Germinal center (tissue), 1 donor: ENCODE measurements at places on chromosomes 5 and 9.

- DNase-seq = no peak
These were observed 98.3 kb upstream of the CDKN2B start for GRCh38 chr9:22107202-22108045.

DNA sequence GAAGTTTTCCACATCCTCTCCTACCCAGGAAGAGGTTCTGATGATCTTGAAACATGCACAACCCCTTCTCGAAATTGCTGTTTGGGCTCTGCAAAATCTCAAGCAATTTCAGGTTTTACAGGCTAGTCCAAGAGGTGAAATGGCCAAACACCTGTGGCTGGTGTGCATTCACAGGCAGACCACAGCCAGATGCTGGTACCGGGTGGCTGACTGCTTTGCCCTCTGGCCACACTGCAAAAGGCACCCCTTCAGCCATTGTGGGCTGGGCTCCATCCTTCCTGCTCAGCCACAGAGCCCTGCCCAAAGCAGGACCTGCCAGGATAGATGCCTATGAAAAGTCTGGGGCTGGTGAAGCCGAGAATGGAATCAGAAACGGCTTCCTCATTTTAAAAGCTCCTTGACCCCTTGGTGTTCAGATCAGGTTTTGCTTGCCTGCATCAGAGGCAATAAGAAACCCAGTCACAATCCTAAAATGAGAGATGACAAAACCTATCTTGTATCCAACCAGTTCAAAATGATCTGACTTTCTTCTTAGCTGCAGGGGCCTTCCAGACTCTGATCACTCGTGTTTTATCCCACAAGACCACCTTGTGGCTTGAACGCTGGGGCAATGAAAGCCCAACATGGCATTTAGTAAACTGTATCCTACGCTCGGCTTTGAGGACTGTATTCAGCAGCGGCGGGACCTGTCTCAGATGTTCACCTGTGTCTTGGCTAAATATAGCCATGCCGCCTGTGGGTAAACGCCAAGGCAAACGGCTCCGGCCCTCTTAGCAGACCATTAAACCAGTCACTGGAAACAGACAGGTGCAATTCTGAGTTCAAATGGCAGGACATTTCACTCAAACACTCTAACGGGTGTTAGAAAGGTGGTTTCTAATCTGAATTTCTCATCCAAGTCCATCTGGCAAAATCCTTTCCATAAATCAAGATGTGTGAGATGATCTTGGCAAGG is 49.6 kb downstream of the EPB41L4B start:
- no peak for DNase-seq

DNA sequence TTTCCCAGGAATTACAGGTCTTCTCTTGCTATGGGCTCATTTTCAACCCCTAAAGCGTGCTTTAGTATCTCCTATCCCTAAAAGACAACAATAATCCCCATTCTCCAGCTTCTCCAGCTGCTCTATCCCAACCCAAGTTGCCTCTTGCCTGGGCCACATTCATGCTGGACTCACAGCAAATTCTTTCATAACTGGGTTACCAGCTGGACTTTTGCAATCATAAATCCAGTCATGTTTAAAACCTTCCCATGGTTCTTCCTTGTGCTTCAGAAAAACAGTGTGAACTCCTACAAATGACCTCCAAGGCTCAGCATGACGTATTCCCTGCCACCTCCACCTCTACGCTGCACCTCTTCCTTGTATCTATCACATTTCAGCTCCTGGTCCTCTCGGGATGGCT is 346.9 kb downstream of the GADD45G start:
- no peak for DNase-seq

- no peak for DNase-seq
These were observed 122.3 kb downstream of the PAX5 start for GRCh38 chr9:36911601-36912412.

GRCh38 chr5:149011084-149011483 is 51.8 kb downstream of the SH3TC2 start:
- no peak for DNase-seq
